ENCODE measurements at places on chromosomes 13 and 19.

DNA sequence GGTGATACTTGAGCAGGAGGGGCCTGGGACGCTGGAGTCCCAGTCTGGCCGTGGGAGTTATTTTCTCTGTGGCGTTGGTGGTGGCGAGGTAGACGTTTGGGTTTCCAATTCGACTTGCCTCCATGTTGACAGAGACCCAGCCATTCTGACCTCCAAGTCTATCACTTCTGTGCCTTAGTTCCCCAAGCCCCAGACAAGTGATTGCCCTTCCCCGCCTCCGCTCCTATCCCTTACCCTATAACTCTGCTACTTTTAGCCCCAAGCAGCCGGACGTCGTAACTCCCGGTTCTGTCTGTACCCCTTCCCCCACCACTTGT lies 549 bp downstream of the TIMM50 start:
- no peak for DNase-seq

DNA sequence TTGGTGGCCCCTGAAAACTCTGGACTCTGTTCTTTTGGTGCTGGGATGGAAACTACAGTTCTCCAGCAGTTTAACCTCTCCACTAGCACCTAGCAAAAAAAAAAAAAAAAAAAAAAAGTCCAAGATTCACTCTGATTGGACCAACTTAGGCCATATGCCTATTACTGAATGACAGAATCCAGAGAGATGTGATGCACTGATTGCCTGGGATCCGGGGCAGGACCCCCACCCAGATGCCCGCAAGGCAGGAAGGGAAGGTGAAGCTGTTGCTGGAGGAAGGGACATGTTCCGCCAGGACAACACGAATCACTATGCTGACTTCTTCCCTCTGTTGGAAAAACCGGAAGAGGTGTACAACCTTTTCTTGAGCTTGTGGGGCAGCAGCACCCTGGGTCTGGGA lies 152.5 kb upstream of the ZNF536 start:
- DNase-seq: no peak

GRCh38 chr19:23241419-23241818 lies 8.8 kb downstream of the ZNF724 start:
- no peak for DNase-seq

GRCh38 chr19:41064974-41065569 lies 23.2 kb upstream of the CYP2A13 start:
- DNase-seq: no peak

GRCh38 chr19:41646589-41647204 lies 19.8 kb upstream of the CEACAM4 start:
- no peak for DNase-seq

DNA sequence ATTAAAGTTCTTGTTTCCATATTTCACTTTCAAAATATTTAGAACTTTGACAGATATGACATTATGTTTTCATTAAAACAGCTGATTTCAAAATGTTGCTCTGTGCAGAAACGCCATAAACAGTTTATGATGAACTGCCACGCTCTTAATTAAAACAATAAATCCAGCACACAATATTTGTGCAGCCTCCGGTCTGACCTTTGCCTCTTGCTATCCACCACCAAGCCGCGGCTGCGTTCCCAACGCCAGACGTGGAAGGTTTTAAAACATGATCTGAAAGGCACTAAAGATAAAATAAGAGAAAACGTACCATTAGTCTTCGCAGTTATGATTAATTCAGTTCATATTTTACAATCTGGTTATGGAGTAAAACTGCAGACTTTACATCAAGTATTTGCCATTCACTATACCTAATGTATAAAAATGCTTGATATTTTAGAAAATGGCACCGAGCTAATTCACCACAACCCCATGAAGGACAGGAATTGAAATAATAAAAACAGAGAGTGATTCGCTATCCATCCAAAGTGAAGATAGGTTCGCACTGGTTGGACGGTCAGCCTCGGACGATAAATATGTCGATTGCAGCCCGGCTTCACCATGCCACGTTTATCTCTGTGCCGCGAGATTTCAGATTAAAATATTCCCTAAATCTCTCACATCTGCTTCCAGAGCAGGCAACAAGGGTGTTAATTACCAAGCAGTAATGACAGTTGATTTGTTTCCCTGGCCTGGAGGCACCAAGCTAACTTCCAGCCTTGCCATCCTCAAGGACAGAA lies 103.3 kb upstream of the ZNF507 start:
- no peak for DNase-seq

- no peak for DNase-seq
Measured at GRCh38 chr13:34420702-34421346, 521.2 kb upstream of the NBEA start.

- no peak for DNase-seq
Measured at GRCh38 chr13:111854403-111854802, 212.5 kb upstream of the SOX1 start.

GRCh38 chr13:85693889-85694511 lies 105.2 kb downstream of the SLITRK6 start:
- DNase-seq: no peak

DNA sequence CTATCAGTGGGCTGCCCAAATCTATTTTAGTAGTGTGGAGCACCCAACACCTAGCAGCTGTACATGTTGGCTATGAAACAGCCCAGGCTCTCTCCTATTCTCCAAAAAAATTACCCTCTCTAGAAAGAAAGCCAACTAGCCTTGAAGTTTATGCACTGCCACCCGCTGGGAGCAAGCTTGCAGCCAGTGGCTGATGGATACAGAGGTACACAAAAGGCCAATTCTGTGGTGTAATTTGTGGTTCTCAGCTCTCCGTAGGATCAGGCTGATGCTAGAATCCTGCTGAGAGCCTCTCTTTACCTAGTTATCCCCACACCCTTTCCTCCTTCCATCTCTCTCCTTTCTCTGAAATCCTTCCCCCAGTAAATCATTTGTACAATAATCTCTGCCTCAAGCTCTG lies 1120.7 kb downstream of the DIAPH3 start:
- no peak for DNase-seq

DNA sequence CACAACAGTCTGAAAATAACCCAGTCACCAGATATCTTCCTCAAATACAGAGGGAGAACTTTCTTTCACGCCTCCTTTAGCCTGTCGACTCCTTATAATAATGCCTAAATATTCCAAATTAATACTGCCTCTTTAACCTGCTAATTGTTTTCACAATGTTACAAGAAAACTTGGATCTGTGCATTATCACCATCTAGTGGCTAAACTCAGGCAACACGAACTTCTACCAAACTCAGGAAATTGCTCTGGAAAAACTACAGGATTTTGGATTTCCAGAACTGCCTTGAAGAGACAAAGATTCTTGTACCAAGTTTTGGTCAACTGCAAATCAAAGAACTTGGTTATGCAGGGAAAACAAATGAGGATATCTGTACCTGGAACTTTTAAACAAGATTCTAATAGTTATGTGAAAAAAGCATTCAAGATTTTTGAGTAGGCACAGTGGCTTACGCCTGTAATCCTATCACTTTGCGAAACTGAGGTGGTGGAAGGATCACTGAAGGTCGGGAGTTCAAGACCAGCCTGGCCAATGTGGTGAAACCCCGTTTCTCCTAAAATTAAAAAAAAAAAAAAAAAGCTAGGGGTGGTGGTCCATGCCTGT lies 10.8 kb downstream of the CLN5 start:
- no peak for DNase-seq

DNA sequence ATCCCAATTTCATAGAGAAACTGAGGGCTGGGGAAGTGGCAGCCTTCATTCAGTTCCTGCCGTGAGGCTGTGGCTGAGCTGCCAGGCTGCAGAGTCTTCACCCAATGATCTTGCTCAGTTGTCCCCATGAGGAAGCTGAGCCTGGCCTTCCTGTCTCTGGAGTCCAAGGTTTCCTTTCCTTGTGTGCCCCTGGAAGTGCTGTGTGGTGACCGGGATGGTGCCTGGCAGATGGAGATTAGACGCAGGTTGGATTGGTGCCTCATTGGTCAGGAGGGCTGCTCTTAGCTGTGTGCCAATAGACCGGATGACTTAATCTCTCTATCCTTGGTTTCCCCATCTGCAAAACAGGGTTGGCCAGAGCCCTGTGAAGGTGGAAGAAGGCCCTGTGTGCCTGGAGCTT lies 24.6 kb downstream of the DNM2 start:
- DNase-seq: no peak

GRCh38 chr13:41144576-41144975 lies 12.0 kb upstream of the KBTBD6 start:
- no peak for DNase-seq
